ENCODE measurements at places on chromosomes 6 and 20.

DNA sequence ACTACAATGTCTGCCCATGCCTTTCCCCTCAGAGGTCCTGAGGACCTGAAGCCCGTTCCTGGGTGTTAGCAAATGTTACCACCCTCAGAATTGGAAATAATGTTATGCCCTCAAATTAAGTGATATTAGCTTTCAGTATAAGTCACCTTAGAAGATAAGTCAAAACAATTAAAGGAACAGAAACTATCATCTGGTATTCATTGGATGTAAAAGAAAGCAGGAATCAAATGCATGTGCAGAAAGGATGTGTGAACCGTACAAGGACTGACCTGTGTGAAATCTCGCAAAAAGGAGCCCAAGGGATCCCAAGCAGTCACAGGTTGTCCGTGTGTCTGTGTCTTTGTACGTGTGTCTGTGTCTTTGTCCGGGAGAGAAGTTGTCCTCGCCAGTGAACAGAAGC is 51.6 kb upstream of the TAB2 start:
- no peak for DNase-seq

- no peak for DNase-seq
These were observed 24.7 kb upstream of the PYGB start for GRCh38 chr20:25223179-25223661.

DNA sequence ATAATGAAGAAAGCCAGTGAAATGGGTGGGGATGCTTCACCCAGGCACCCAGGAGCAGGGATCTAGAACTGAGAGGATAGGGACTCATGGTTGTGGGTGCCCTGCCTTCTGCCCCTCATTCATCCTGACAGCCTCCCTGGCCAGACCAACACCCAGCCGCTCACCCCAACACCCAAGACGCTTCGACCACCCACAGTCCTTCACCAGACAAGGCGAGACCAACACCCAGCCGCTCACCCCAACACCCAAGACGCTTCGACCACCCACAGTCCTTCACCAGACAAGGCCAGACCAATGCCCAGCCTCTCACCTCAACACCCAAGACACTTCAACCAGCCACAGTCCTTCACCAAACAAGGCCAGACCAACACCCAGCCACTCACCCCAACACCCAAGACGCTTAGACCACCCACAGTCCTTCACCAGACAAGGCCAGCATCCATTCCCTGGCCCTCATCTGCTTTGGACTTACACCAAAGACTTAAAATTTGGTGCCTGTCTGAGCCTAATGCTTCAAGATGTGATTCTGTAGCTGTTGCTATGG is 131.5 kb downstream of the ANKRD60 start:
- no peak for DNase-seq

- no peak for DNase-seq
These were observed 170.5 kb upstream of the CST7 start for GRCh38 chr20:24778585-24779031.

- no peak for DNase-seq
These were observed 51.2 kb downstream of the CD164 start for GRCh38 chr6:109331081-109331480.

Data from lung (tissue), 17 donors.